Foreskin fibroblast (primary cell): ENCODE measurements at places on chromosomes 6 and 20.

DNA sequence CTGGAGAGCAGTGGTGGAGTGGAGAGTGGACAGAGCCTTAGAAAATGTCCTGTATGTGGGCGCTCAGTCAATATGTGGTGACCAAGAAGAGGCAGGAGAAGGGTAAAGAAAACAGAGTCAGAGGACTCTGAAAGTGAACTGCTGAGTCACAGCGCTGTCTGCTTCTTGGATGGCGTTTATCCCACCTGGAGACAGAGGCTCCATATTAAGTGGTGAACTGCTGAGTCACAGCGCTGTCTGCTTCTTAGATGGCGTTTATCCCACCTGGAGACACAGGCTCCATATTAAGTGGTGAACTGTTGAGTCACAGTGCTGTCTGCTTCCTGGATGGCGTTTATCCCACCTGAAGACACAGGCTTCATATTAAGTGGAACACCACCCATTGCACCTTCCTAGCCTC lies 119.3 kb upstream of the RALGAPA2 start:
- DNase-seq = no peak

DNA sequence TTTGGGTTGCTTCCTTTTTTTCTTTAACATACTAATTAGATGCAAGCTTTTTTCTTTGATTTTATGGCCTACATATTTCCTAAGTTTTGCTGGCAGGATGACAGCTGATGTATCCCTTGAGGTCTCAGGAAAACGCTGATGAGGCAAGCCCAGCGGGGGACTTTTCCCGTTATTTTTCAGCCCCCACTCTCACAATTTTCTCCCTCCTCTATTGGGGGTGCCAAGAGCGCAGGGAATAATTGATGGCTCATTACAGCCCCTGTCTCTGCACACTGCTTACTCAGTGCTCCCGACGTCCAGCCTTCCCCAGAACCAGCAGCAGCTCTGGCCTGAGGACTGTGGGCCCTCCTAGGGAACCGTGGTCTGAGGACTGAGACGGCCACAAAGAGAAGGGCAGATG lies 38.6 kb upstream of the VSTM2L start:
- DNase-seq = no peak

- no peak for DNase-seq
These were observed 237.8 kb downstream of the UST start for GRCh38 chr6:148984531-148985056.

DNA sequence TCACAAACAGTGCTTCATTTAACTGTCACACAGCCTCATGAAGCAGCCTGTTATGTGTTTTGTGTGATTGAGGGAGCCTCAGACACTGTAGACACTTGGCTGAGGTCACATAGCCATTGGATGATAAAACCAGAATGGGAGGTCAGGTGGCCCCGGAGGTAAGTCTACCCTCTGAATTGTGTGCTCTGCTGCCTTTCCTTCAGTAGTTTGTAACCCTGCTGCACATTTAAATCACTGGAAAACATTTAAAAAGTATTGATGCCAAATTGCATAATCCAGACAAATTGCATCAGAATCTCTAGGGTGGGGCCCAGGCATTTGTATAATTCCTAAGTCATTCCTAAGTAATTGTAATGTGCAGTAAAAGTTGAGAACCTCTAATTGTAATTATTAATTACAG lies 85.2 kb upstream of the ECI2 start:
- peak; percentile 49 for DNase-seq

GRCh38 chr6:146041282-146041681 lies 12.4 kb downstream of the GRM1 start:
- DNase-seq = no peak

- DNase-seq = peak; percentile 43
These were observed 694 bp downstream of the SLC17A9 start for GRCh38 chr20:62952968-62953838.

DNA sequence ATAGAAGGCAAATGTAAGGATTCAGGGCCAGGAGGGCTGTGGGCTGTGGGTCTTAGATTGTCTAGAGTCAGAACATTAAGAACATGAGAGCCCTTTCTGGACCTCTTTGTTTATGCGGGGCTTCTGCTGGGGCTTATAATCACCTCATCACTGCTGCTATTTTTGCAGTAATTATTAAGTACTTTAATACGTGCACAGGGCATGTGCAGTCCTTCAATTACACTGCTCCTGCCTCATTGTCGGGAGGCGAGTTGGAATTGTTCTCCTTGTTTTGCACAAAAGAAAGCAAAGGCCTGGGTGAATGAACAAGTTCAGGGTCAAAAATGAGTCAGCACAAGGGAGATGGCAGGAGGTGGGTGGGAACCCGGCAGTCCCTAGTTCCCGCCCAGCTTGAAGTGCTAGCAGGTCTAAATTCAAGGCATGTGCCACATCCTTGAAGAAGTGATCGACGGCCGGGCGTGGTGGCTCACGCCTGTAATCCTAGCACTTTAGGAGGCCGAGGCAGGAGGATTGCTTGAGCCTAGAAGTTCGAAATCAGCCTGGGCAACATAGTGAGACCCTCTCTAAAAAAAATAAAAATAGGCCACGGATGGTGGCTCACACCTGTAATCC lies 34.4 kb upstream of the PTPN1 start:
- DNase-seq = peak; percentile 82
